ENCODE measurements at places on chromosomes 7 and 10.
A peak's percentile ranks its signal among the peaks of the same experiment; 100 is the strongest.

GRCh38 chr10:80204677-80205476 lies 460 bp downstream of the ANXA11 start:
- peak; percentile 31 for DNase-seq

- no peak for DNase-seq
Observed at GRCh38 chr10:106592396-106592795, 572.1 kb downstream of the SORCS1 start.

GRCh38 chr10:79420974-79421688 lies 24.3 kb downstream of the ZCCHC24 start:
- no peak for DNase-seq

- peak; percentile 82 for DNase-seq
Observed at GRCh38 chr10:43417950-43418768, 9.2 kb upstream of the HNRNPF start.

- no peak for DNase-seq
Observed at GRCh38 chr7:44743750-44744149, 4.9 kb upstream of the ZMIZ2 start.

GRCh38 chr10:132363921-132364593 lies 32.1 kb downstream of the LRRC27 start:
- DNase-seq = no peak
